ENCODE measurements at places on chromosomes 1 and 21. TPM values are rescaled to one million over a fixed set of nuclear protein-coding genes. Genes with fewer than 3 reads are reported as not detected.
A peak's percentile ranks its signal among the peaks of the same experiment; 100 is the strongest.

ZBTB40 gene
- 14.3 TPM for total RNA-seq

TARS2 gene
- total RNA-seq: 29.1 TPM

SELENBP1 gene
- total RNA-seq: 67.5 TPM

DNA sequence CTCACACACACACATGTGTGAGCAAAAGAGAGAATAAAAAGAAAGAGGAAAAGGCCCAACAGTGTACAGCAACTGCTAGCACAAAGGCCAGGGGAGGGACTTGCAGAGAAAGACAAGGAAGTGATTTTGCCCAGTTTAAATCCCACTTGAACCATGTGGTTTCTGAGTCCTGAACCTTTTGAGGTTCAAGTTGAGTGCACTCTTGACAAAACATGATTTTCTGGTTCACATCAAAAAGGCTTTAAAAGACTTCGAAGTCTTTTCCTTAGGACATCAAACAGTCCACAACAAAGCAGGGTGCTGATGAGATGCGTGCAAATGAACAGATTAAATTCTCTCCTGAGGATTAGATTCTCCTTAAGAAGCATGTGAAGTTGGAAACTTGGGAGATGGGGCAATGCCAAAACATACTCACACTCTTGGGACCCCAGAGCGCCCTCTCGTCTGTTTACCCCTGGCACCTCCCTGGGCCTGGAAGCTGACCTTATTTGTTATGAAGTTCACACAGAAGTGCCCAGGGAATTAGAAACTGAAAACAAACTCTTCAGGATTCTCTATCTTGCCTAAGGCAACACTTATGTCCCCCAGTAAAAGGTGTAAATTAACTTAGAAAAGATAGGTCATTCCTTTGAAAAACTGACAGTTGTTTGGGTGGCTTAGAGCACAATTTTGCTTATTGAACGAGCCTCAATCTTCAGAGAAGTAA lies 31.5 kb downstream of the RNF220 start:
- no peak for DNase-seq

GRCh38 chr1:19739628-19740027 lies 60.1 kb downstream of the TMCO4 start:
- no peak for DNase-seq

GRCh38 chr1:2199042-2199810 lies 4.7 kb upstream of the FAAP20 start:
- peak; percentile 97 for DNase-seq

GRCh38 chr1:87393445-87394085 lies 64.9 kb downstream of the LMO4 start:
- DNase-seq: no peak

All from suprapubic skin (tissue), 4 donors.